ENCODE measurements at places on chromosomes 5 and 9.

- no peak for DNase-seq
Observed at GRCh38 chr5:88805151-88805784, 77.7 kb downstream of the MEF2C start.

- no peak for DNase-seq
Observed at GRCh38 chr5:17411436-17412402, 86.3 kb upstream of the TAF11L2 start.

DNA sequence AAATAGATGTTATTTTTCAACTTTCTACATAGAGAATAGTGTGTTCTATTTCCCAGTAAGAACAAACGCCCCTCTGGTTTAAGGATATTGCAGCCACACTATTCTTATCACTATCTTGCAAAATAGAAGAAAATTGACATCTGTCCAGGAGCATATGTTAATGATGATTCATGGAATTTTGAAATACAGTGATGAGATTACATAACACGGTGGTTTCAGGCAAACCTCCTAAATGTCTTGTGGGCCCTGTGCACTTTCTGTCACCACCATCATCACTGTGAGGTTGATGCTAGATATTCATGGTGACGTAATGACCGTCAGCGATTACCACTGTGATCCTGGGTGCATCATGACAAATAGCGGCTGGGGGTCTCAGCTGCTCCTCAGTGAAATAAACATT, 48.1 kb downstream of the CFAP90 start:
- DNase-seq = no peak

GRCh38 chr5:8333485-8333884, 464.5 kb downstream of the MTRR start:
- no peak for DNase-seq

- DNase-seq = no peak
Observed at GRCh38 chr9:133592731-133593409, 16.3 kb downstream of the FAM163B start.

All from activated naive CD4-positive, alpha-beta T cell treated with anti-CD3 and anti-CD28 coated beads, Interleukin-2, amount 50 U/mL, for 16 hours (primary cell).